ENCODE measurements at places on chromosomes 7 and 10. TPM values are rescaled to one million over a fixed set of nuclear protein-coding genes. Genes with fewer than 3 reads are reported as not detected.

DNA sequence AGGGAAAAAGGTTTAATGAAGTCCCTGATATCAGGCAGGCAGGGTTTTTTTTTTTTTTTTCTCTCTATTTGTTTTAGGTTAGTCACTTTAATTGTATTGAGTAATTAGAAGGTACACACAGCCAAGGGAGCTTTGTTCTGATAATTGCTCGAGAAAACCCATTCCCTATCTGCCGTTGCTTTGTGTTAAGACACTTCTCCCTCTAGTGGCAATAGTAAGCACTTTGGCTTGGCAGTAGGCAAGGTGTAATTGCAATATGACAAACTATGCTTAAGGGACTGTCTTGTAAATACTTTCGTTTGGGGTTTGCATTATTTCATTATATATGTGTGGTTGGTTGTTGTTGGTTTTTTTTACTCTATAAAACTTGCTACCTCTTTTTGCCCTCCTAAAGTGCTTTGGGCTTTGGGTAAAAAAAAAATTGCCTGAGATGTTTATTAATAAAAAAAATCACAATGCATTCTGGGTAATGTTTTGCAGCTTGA is 113.4 kb downstream of the BTRC start:
- DNase-seq = peak; percentile 43

Gene GRID1
- 1.1 TPM for polyA plus RNA-seq

- DNase-seq = no peak
Observed at GRCh38 chr10:97328646-97329453, 5.7 kb downstream of the FRAT2 start.

- DNase-seq = no peak
Observed at GRCh38 chr7:96182424-96183158, 139.3 kb downstream of the SLC25A13 start.

Gene PDE1C
- polyA plus RNA-seq = 4.6 TPM

Measured in left kidney (tissue), 8 donors.